ENCODE measurements at places on chromosomes 16 and 17.

GRCh38 chr16:19833176-19833575 lies 51.5 kb downstream of the GPRC5B start:
- DNase-seq, result no peak

DNA sequence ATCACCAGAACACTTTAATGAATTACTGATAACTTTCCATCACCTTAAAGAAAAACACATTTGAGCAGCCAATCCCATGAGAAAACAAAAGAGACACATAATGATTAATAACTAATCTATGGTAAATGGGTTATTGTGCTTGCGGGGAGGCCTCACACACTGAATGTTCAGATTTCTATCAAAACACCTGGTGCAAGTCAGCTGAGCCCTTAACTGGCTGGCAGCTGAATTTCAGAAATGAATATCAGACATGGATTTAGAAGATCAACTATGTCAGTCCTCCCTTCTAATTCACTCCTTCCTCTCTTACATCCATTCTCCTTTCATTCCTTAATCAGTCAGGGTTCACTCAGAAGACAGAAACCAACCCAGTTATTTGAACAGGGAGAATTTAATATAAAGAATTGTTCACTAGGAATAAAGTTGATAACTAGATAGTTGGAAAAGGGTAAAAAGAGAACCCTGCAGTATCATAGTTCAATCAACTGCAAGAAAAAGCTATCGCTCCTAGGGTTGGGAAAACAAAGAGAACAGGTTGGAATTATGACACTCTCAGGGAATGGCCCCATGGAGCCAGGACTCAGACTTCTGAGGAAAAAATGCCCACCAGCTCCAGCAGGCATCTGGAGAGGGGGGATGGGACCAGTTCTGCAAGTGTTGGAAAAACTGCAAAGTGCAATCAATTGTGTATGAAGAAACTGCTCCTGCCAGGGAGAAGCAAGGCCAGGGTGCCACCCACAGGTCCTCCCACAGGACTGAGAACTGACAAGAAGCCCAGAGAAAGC lies 577.1 kb upstream of the CDH5 start:
- DNase-seq, result no peak

- DNase-seq, result no peak
Observed at GRCh38 chr16:84124257-84125073, 7.7 kb upstream of the MBTPS1 start.

GRCh38 chr17:82338858-82339633 lies 5.5 kb upstream of the SECTM1 start:
- no peak for DNase-seq

DNA sequence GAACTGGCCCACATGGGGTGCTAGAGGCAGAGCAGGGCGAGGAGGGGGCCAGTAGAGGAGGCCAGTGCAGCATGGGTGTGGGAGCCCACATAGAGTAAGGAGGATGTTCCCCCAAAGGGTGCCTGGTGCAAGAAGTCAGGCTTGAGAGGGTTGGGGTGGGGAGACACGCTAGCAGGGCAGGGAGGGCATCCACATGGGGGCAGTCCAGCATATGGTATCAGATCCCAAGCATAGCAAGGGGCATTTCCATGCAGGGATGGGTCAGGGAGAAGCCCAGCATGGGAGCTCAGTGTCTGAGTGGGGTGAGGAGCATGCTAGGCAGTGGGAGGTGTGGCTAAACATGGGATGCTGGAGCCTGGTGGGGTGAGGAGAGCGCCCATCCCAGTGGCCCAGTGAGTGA lies 213.7 kb downstream of the COPRS start:
- no peak for DNase-seq

DNA sequence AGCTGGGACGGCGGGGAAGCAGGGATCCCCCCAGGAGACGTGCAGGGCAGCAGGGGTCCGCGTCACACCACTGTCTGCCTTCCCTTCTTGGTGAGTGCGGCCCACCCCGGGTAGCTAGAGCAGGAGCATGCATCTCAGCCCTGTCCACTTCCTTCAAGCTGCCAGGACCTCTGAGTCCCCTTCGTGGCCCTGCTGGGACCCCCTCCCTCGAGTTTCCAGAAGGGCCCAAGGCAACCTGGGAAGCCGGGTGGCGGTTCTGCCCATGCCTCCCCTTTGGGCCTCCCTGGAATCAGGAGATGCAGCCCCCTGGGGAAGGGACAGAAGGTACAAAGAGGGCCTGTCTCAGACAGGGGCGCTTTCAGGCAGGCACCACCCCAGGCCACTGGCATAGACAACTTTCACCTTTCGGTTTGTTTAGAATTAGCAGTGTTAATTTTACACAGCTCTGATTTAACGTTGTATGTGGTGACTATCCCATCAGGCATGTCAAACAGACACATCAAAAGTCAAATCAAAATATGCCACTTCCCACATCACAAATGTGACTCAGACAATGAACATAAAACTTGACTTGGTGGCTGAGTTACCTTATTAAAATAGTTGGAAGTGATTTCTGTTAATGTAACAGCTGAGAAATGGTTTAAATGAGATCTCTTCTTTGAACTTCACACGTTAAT lies 94.5 kb upstream of the METRNL start:
- no peak for DNase-seq

DNA sequence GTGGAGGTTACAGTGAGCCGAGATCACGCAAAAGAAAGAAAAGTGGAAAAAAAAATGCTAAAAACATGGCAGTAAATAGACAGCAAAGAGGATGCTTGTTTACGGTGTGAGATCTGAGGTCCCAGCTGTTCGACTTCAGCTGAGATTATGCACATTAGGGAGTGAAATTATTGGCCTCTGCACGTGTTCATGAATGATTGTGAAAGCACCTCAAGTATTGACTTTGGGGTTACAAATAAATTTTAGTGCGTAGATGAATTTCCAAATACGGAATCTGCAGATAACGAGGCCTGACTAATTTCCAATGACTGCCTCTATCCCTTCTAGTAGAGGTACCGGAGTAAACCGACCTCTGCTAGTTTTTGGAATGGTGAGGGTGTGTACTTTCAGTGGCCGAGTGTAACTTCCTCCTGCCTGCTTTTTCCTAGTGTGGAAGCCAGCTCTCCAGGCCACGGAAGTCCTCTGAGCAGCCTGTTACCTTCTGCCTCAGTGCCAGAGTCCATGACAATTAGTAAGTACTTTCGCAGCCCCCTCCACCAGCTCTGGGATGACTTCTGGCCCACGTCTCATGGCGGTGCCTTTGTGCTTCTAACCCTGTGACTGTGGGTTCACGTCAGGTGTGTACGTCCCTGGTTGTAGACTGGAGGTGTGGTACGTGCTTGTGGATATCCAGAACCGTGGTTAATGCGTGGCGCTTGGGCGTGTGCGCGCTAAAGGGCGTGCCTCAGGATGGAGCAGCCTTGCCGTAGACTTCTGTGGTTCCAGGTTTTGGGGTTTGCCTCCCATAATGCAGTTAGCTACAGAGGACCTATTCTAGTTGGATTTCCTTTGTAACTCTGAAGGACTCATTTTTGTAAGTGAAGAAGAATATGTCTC lies 102.1 kb downstream of the SNX29 start:
- no peak for DNase-seq

- no peak for DNase-seq
Observed at GRCh38 chr17:18332909-18333489, 17.9 kb downstream of the SMCR8 start.

DNA sequence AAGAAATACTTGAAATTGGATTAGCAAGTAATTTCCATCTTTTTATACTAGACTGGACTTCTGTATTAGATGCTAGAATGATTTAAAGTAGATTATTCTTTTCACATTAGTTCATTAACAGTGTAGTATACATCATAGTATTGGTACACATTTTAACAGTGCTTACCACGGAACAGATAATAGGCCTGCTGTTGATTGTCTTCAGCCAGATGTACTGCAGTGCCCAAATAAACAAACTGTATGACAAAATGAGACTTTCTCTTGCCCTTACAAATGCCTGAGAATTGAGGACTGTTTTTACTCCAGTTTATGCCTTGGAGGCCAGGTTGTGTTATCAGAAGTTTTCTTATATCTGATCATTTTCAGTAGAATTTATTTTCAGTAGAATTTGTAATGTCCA lies 631 bp downstream of the EVI2A start:
- no peak for DNase-seq

DNA sequence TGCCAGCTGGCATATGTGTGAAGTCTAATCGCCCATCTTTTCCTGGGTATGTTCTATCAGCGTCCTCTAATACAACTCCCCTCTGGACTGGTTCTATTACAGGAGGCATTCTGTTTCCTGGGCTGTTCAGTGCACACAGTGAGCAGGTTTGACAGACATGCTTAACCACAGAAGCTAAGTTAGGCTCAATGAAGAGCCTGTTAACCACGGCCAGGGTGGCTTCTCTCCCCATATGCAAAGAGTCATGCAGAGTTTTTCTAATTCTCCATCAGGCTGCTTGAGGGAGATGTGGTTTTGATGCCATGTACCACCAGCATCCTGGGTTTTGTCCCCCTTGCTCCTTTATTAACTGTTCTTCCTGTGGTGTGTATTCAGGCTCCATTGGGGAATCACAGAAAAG lies 57.2 kb upstream of the ALOX12 start:
- no peak for DNase-seq

GRCh38 chr17:72142614-72143013 lies 21.8 kb downstream of the SOX9 start:
- DNase-seq, result no peak

DNA sequence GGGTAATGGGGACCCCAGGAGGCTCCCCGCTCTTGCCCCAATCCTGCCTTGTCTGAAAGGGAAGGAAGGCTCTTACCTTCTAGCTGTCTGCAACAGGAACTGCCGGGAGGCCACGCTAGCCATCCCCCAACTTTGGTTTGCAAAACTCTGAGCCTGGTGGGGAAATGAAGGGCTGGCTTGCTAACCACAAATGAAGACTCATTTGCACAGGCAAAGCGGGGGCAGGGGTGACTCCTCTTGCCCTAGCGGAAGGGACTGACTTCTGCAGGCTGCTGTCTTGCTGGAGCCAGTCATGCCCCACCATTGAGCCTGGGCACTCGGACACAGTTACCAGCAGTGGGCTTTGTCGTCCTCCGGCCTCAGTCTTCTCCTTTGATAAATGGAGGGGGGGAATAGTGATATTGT lies 52.6 kb downstream of the PLCG2 start:
- DNase-seq, result peak; percentile 61

- DNase-seq, result no peak
Observed at GRCh38 chr17:58811290-58811689, 55.6 kb downstream of the PPM1E start.

- no peak for DNase-seq
Observed at GRCh38 chr16:45454-45853, 8.0 kb downstream of the POLR3K start.

DNA sequence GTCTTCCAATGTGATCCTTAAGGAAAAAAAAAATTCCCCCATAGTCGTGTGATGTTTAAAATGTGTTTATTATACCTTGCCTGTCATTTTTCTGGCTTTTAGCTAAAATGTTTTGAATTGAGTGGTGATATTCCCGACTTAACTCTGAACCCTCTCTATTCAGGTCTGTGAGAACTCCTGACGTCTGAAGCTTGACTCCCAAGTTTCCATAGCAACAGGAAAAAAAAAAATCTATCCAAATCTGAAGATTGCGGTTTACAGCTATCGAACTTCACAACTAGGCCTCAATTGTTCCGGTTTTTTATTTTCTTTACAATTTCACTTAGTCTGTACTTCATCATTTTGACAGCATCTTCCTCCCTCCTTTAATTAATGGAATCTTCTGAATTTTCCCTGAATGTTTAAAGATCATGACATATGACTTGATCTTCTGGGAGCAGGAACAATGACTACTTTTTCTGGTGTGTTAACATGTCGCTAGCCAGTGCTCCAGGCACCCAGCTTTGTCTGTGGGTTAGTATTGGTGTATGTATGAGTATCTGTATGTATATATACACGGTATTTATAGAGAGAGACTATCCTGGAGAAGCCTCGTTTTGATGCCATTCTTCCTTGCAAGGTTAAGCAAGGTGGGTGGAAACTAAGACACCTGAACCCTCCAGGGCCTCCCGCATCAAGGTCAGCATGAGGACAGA lies 12.8 kb upstream of the HSBP1 start:
- no peak for DNase-seq

GRCh38 chr17:18009609-18010420 lies 29.2 kb downstream of the ATPAF2 start:
- DNase-seq, result no peak

- no peak for DNase-seq
Observed at GRCh38 chr17:77487677-77488530, 347.1 kb downstream of the SEC14L1 start.

GRCh38 chr16:87527055-87527724 lies 34.4 kb upstream of the ZCCHC14 start:
- DNase-seq, result no peak

DNA sequence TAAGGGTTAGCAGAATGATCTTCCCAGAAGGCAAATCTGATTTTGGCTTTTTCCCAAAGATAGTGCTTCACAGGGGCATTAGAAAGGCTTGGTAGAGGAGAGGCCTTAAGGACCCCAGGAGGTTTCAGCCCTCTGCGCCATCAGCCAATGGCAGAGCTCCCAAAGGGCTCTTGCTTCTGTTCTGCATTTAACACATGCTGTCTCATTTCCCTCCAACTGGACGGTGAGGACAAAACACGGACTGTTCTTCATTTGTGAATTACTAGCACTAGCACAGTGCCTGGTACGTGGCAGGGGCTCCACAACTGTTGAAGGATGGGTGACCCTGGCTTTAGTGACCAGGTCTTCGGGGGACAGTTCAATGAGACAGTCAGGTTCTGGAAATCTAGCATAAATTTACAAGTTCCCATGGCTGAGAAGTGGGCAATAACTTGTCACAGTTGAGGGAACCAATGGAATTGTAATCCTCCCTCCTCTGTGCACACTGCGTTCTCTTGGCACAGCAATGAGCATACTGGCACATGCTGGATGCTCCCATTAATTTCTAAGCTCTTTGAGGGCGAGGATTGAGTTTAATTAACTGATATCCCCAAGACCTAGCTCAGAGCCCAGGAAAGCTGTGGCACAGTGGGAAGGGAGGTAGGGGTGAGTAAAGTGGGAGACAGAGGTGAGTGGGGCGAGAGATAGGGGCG lies 45.4 kb downstream of the COG7 start:
- DNase-seq, result no peak

DNA sequence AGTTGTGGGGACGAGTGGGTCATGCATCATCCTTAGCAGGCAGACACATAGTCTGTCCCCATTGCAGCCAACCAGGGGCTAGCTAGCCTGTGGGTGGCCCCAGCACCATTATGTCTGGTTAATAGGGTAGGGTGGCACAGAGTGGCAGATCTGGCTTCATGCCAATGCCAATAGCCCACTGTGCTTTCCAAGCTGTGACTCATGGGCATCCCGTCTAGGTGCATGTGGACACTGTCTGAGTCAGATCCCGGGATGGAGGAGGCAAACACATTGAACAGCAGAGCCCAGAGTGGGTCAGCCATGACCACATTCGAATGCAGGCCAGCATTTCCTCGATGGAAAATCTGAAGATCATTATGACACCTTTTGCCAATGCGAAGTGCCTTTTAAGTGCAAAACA lies 2.5 kb downstream of the HS3ST2 start:
- no peak for DNase-seq
